Hypothalamus (tissue), 51 donors: ENCODE measurements at places on chromosomes 12 and 14.

- DNase-seq, result no peak
Observed at GRCh38 chr14:51701951-51702350, 50.2 kb downstream of the FRMD6 start.

- no peak for DNase-seq
Observed at GRCh38 chr12:113955109-113955970, 10.8 kb downstream of the RBM19 start.

DNA sequence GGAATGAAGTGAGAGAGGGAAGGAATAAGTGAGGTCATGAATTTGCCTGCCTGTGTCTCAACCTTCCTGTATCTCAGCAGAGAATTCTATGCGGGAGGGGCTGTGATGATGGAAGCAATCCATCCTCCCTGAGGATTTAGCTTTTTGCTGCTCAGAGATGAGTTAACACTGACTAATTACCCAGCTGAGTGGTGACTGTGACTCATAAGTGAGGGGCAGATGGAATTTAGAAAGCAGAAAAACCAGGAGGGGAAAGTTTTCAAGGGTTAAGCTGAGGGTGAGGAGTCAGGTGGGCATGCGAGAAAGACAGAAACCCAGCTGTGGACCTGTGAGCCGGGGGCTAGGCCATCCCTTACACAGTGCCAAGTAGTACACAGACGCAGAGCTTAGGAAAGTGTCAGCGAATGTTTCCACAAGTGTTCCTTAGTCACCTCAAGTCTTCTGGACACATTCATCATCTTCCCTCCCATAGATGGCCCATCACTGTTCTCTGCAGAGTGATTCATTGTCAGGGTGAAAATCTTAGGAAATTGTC, 277.9 kb downstream of the IPO8 start:
- DNase-seq, result no peak

- no peak for DNase-seq
Observed at GRCh38 chr12:105721051-105721825, 390.7 kb downstream of the C12orf75 start.

GRCh38 chr12:72612171-72612570, 340.0 kb downstream of the TRHDE start:
- no peak for DNase-seq

GRCh38 chr14:50677527-50678063, 9.5 kb upstream of the SAV1 start:
- DNase-seq, result no peak
